ENCODE measurements at places on chromosomes 16 and 17.

DNA sequence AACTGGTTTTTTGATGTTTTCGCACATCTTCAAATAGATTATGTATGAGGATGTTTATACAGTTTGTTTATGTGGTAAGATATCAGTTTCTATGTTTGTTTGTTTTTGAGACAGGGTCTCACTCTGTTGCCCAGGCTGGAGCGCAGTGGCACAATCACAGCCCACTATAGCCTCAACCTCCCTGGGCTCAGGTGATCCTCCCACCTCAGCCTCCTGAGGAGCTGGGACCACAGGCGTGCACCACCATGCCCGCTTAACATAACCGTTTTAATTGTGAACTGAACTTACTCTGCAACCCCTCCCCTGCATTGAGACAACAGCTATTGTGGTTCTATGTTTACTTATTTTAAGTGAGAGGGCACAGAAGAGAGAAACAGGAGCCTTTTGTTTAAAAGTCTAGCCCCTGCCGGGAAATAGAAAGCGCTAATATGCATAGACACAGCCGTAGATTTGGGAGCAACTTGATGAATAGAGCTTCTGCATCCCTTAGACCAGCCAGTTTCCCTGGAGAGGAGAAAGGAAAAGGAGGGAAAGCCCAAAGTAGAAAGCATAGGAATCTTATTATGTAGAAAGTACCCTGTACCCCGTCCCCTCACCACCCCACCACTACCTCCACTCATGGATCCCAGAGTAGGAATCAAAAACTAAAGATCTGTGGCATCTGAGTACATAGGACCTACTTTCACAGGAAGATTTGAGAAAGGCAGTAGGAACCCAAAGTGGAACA is 19.6 kb upstream of the APPBP2 start:
- no peak for DNase-seq

DNA sequence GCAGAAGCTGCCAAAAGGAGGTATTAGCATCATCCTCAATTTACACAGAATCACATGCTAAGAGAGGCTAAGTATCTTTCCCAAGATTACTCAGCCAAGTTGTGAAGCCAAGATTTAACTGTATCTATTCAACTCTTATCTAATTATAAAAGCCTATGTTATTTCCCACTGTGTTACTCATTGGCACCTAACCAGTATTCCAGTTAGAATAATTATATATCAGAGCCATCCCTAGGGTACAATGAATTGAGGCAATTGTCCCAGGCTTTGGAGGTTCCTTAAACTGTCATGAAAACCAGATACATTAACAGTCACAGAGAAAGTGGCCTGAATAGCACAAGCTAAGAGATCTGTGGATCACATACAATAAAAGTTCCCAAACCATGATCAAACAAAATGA is 10.9 kb upstream of the AMFR start:
- DNase-seq = no peak

DNA sequence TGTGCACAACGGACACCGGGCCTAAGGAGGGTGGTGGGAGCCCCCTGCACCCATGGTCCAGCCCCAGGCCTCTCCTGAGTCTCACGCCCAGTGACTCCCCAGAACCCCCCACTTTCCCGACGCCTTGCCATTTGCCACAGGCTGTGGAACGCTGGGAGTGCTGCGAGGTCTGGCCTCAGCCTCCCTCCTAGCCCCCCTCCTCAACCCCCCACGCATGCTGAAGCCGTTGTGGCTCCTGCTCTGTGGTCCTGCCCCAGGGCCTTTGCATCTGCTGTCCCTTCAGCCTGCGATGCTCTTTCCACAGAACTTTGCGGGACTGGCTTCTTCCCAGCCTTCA is 226.0 kb upstream of the GSE1 start:
- DNase-seq = no peak

DNA sequence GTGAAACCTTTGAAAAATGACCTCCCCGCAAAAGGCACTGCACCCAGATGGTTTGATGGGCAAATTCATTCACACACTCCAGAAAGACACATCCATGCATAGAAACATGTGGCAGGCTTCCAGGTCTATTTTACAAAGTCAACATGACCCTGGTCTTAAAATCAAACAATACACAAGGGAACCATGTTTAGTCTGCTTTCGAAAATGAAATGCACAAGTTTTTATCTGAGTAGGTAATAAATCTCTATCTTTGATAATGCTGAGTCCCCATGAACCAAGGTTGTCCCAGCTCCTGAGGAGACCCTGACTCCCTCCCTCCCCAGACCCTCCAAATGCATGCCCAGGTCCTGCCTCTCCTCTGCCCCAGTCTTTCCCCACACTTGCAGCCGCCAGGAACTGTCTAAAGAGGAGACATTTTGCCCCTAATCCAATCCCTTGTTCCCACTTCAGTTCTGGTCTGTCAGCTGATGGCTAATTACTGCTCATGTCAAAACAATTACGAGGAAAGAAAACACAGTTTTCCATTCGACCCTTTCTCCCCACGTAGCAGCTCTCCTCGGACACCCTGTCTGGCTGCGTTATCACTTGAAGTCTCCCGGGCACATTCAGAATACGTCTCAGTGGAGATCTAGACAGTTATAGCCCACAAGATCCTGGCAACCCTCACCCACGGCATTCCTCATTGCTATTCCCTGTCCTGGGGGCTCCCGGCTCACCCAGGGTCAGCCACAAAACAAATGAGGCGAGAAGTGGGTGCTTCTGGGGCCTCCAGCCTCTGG is 68.8 kb upstream of the RCVRN start:
- no peak for DNase-seq

DNA sequence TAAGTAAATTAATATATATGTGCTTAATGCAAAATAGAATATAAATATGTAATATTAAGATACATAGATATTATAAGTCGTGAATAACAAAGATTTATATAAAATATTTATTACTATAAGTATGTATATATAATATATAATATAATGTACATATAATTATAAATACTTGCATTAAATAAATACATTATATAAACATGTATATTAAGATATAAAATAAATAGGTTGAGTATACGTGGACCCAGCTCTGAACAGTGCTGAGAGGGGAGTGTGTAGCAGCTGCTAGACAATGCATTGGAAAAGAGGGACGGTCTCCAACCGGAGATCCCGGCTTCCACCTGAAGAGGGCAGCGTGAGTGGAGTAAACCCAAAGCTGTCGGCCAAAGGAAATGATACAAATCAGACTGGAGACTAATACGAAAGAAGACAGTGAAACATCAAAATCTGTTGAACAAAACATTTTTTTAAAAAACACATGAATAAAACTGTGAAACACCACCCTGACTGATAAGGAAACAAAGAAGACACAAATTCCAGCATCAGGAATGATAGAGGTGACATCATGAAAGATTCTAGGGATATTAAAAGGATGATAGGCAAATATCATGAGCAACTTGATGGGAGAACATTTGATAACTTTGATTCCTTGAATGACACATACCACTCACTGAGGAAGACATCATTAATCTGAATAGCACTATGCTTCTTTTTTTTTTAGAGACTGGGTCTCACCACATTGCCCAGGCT is 125.4 kb upstream of the CHMP6 start:
- DNase-seq = no peak
